ENCODE measurements at places on chromosomes 16 and 17. TPM values are rescaled to one million over a fixed set of nuclear protein-coding genes. Genes with fewer than 3 reads are reported as not detected.

DNA sequence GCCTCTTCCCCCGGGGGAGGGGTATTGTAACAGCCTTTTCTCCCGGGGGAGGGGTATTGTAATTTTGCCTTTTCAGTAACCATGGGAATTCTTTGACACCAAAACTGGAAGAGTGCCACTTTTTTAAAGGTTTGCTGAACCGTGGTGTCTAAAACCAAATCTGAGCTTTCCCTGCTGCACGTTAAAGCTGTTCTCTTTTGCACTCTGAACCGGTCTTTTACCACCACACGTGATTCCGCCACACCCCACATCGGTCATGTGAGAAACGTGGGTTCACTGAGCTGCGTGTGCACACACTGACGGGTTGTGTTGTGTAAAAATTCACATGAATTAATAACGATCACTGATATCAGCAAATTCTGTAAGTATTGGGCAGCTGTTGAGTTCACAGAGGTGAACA lies 9.2 kb upstream of the ACSF3 start:
- no peak for DNase-seq

- no peak for DNase-seq
Observed at GRCh38 chr17:17180141-17180603, 26.0 kb downstream of the PLD6 start.

DNA sequence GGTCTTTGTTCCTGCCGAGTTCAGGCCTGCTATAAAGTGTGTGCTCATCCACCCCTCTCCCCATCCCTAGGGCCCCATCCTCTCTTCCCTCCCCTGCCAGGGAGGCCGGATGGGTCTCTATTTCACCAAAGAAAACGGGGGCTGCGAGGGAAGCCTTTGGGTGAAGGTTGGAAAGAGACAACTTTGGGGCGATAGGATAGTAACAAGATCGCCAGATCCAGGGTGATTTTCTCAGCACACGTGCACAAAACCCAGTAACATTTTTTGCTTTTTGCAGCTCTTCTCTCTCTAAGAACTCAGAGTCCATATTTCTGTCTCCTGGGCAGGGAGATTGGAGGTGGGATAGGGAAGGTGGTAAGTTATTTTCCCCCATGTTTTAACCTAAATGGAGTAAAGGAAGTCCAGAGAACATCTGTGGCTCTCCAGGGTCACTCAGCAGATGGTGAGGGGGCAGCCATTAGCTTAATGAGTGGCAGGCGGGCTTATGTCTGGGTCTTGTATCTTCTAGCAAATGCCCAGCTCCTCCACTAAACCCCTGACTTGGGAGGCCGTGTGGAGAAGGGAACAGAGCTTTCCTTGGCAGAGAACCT lies 6.9 kb downstream of the CCR7 start:
- DNase-seq: no peak

- no peak for DNase-seq
Observed at GRCh38 chr16:78577630-78578029, 478.2 kb downstream of the WWOX start.

DNA sequence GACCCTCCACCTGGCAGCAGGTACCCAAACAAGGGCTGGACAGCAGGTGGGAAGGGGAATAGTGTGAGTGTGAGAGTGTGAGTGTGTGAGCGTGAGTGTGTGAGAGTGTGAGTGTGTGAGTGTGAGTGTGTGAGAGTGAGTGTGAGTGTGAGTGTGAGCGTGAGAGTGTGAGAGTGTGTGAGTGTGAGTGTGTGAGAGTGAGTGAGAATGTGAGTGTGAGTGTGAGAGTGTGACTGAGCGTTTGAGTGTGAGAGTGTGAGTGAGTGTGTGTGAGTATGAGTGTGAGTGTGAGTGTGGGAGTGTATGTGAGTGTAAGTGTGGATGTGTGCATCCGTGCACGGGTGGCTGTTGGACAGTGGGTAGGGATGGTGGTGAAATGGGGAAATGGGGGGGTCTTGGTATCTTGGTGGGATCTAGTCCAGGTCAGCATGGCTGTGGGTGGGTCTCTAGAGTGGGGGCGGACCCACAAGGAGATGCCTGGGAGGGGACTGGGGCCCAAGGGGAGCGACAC lies 408 bp downstream of the ADGRG1 start:
- DNase-seq: no peak

DNA sequence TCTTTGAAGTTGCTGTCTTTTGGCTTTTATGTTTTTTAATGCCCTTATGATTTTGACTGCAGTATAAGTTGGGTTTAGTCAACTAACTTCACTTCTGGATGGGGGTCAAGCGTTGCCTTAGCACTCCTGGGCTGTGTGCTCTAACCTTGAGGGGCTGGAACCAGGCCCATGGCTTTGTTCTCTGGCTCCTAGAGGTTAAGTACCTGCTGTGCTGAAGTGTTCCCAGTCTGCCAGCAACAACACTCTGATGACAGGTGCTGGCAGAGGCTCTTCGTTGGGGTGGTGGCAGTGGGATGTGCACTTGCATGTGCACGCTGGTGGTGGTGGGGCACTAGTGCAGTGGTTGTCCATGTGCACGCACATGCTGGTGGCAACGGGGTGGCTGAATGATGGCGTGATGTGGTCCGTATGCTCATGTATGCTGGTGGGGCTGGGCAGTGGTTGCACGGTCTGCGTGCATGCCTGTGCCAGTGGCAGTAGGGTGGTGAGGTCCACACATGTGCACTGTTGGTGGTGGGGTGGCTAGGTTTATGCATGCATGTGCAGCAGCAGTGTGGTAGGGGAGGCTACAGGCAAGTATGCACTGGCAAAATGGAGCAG lies 447.8 kb upstream of the GOT2 start:
- no peak for DNase-seq

- no peak for DNase-seq
Observed at GRCh38 chr16:66263973-66264310, 102.5 kb upstream of the CDH5 start.

DNA sequence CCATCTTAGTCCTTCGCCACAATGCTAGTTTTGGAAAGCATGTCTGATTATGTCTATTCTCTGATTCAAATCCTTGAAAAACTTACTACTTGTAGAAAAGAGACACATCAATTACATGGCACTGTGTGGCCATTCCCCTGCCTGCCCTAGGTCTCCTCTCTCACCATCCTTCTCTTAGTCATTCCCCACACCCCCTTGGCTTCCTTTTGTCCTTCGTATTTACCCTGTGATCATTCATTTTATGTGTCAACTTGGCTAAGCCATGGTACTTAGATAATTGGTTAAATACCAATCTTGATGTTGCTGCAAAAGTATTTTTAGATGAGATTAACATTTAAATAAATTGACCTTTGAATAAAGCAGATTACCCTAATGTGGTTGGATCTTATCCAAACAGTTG lies 122.9 kb upstream of the CDH11 start:
- DNase-seq: no peak

DNA sequence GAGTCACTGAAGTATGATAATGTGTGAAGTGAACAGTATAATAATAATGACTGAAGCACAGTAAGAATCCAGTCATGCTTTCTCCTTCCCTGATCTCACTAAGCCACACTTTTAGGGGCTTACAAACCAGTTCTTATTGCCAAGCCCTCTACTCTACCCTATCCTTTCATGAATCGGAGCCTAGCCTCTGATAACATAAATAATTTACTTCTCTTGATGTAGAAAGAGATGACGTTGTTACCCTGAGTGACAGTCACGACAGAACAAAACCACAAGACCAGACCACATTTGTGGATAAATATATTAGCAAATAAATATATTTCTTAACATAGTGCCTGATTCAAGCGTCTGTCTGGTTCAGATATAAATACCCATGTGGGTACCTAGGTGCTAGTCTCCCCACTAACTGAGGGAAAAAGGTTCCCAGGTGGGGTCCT lies 1.4 kb upstream of the SUPT4H1 start:
- DNase-seq: no peak

GRCh38 chr16:57423152-57423551 lies 18.6 kb downstream of the CCL17 start:
- no peak for DNase-seq

- DNase-seq: no peak
Observed at GRCh38 chr17:71494062-71494855, 626.6 kb upstream of the SOX9 start.

- no peak for DNase-seq
Observed at GRCh38 chr17:55308613-55309391, 44.0 kb downstream of the HLF start.

GRCh38 chr16:50266337-50267091 lies at the start of gene ADCY7:
Gene ADCY7 (plus strand): TSS chr16:50266551. CDS start chr16:50288180, 21,629 bp downstream.
- peak; percentile 93 for DNase-seq

DNA sequence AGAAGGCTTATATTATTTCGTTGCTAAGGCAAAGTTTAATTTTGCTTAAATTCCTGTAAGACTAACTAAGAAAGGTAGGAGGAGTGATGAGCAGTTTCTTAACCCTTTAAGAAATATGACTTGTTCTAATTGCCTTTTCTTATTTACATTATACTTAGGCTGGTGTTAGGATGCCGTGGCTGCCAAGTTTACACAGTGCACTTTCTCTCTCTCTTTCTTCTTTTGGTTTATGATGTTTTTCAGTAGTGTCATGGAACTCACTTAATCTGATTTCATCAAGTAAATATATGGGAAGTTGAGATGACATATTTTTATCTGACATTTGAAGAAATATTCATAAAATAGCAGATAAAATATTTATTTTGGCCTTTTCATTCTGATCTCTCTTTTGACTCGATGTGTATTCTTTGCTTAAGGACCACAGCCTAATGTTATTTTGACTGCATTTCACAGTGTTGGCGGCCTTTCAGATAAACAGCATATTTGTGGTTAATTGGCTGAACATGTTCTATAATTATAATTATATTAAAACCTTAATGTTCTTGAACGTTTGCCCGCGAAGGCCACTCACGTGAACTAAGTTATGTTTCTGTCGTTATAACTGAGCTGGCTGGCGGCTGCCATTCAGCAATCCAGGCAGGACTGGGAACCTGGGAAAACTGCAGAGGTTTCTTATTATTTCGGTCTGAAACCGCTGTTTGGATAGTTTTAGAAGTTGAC lies 191.6 kb downstream of the WWOX start:
- DNase-seq: peak; percentile 11

GRCh38 chr16:55779402-55780094 lies 53.3 kb downstream of the CES1 start:
- no peak for DNase-seq

- DNase-seq: no peak
Observed at GRCh38 chr16:26733710-26734109, 333.0 kb upstream of the C16orf82 start.

GRCh38 chr16:76565542-76565941 lies 288.3 kb downstream of the CNTNAP4 start:
- DNase-seq: no peak

DNA sequence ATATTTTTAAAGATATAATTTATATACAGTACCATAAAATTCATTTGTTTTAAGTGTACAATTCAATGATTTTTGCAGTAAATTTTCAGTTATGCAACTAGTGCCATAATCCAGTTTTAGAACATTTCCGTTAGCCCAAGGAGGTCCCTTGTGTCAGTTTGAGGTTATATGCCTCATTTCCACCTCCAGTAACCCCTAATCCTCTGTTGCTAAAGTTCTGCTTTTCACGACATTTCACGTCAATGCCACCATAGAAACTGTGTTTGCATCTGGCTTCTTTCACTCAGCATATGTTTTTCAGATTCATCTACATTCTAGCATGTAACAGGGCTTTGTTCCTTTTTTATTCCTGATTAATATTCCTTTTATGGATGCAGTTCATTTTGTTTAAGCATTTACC lies 42.4 kb upstream of the NUDT7 start:
- no peak for DNase-seq

- no peak for DNase-seq
Observed at GRCh38 chr17:17684906-17685774, 3.9 kb downstream of the RAI1 start.

DNA sequence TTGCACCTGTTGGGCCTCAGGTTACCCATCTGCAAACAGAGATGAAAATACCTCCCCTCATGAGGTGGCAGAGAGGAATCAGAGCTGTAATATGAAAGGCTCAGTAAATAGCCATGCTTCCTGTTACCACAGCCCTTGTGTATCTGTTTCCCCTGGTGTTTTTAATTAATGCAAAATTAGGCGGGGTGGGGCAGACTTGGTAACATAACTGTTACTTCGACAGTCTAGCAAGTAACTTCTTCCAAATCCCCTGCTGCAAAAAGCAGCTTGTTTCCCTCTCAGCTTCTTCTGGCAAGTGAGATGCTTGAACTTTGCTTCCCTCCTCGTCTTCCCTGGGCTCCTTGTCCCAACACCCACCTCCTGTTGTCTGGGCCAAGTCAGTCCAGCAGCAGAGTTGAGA lies 381.5 kb downstream of the CPPED1 start:
- no peak for DNase-seq

- DNase-seq: no peak
Observed at GRCh38 chr17:34644941-34645550, 65.7 kb downstream of the TMEM132E start.

DNA sequence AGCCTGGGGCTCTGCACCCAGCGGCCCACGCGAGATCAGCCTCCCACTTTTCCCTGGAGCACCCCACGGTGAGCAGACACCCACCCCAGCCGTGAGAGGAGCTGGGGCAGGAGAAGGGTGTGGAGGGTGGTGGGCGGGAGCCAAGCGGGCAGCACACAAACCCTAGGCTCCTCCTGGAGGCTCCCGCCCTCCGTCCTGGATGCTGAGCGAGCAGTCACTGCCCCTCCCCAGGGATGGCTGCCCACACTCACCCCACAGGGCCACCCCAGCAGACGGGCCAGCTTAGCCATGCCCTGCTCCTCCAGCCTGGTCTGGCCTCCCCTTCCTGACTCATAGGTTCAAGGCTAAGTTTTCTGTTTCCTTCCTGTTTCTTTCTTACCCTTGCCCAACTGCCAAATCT lies 15.7 kb upstream of the ABCC3 start:
- DNase-seq: no peak

- peak; percentile 51 for DNase-seq
Observed at GRCh38 chr16:66588981-66589713, 9.9 kb downstream of the CMTM2 start.

DNA sequence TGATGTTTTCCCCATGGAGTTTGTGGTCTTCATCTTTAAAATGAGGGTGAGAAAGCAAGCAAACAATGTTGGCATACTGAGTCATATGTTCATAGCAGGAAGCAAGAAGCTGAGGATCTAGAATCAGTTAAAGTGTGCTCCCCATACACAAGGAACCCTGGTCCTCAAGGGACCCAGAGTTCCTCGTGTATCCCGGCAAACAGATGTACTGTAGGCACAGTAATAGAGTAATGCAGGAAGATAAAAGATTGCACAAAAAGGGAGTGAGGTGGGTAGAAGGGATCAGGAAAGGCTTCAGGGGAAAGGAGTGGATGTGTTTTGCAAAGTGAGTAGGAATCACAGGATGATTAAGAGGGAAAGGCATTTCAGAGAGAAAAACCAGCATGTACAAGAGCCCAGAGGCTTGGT lies 412.3 kb upstream of the CDH11 start:
- no peak for DNase-seq

GRCh38 chr16:81560979-81561657 lies 116.5 kb downstream of the CMIP start:
- no peak for DNase-seq

The SLX1B gene
- total RNA-seq: 43.6 TPM

The RGS11 gene
- not detected for total RNA-seq

The KCNAB3 gene
- total RNA-seq: not detected

The SPHK1 gene
- total RNA-seq: 9.2 TPM

The CCL17 gene
- not detected for total RNA-seq

The CTRB2 gene
- total RNA-seq: not detected

The NPIPA2 gene
- not detected for total RNA-seq

The TBC1D3C gene
- not detected for total RNA-seq

The PLLP gene
- total RNA-seq: 0.17 TPM

The TOP2A gene
- 194 TPM for total RNA-seq

The TMIGD1 gene
- total RNA-seq: not detected

The WIPI1 gene
- 66.0 TPM for total RNA-seq

The RHBDL1 gene
- 3.8 TPM for total RNA-seq

The TNFRSF13B gene
- not detected for total RNA-seq

Data from H4 (cell line).